ENCODE measurements at places on chromosomes 7 and 10.

DNA sequence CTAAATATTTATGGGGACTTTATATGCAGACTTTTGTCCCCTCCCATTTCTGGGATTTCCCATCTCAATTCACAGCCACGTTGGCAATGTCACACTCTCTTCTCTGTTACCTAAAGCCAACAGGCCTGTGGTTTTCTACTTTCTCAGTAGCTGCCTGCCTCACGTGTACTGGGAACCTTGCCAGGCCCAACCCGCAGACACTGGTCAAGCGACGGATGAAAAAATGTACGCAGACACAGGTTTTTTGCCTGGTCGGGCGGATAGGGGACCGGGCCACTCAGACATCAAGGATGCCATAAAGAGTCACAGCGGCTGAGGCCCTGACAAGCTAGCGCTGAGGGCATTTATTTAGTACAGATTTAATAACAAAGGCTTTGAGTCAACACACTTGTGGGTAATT is 204.4 kb upstream of the DPP6 start:
- DNase-seq = no peak

- no peak for DNase-seq
These were observed 469.5 kb upstream of the VSTM2A start for GRCh38 chr7:54072710-54073109.

GRCh38 chr7:150957133-150958020 is 20.7 kb downstream of the KCNH2 start:
- no peak for DNase-seq

- DNase-seq = no peak
These were observed 256.2 kb downstream of the PAXIP1 start for GRCh38 chr7:154746571-154747360.

DNA sequence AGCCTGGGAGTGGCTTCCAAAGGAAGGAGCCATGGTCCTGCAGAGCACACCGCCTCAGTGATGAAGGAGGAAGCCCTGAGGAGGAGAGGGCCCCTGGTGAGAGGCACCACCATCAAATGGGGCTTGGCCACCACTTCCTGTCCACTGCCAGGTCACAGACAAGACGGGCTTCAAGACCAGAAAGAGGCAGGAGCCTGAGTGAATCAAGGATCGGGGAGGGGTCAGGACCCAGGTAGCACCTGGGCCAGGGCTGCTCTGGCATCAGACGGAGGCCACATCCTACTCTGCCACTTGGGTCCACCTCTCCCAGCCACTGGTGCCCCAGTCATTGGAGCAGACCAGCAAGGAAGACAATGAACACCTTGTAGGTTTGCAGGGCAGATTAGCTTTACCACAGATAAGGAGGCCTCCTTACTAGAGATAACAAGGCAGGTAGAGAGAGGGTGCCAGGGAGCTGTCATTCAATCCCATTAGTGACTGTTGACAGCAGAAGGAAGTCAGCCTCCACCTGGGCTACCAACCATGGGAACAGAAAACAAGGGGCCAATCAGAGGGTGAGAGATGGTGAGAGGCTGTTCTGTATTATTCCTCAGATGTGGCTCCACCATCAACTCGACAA is 143.4 kb downstream of the TNS3 start:
- no peak for DNase-seq

DNA sequence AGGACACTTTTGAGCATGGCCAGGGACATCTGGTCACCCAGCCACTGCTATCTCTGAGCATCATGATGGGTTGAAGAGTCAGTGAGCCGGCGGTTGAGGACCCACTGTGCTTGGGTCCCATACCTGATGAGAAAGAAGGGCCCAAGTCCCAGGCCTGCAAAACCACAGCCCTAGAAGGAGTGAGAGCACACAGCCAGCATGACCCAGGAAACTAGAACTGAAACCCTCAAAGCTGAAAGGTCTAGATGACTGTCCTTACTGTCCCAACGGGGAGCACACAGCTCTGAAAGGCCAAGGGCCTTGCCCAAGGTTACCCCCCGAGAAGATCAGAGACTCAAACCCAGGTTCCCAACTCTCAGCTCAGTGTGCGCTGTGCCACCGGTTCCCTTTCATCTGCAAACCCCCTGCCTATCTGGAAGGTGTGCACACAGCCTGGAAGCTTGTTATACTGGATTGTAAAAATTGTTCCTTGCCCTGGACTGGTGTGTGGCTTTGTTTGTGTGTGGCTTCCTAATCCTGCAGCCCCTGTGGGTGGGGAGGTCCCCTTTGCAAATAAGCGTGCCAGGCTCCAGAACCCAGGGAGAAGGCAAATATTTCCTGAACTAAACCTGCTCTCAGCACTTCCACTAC is 22.6 kb upstream of the PSAP start:
- DNase-seq = no peak

- DNase-seq = no peak
These were observed 29.6 kb downstream of the ABCB4 start for GRCh38 chr7:87445897-87446296.

- DNase-seq = no peak
These were observed 628.4 kb downstream of the CALN1 start for GRCh38 chr7:71783779-71784178.

DNA sequence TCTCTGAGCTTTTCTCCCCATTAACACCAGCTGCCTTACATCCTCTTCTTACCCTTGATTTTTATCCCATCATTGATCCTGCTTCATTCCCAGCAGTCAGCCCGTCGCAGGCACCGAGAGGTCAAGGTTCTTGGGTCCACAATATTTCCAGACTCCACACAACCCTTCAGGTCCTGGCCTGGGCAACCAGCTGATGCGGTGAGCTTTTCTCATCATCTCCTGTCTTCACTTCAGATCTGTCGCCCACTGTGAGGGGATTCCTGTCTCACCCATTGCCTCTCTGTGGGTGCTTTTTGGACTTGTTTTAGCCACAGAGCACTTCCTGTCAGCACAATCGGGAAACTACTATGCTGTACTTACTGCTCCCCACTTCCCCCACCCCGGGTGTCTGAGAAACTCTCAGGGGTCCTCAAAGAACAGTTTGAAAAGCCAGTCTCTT is 8.4 kb upstream of the PVRIG start:
- DNase-seq = no peak

DNA sequence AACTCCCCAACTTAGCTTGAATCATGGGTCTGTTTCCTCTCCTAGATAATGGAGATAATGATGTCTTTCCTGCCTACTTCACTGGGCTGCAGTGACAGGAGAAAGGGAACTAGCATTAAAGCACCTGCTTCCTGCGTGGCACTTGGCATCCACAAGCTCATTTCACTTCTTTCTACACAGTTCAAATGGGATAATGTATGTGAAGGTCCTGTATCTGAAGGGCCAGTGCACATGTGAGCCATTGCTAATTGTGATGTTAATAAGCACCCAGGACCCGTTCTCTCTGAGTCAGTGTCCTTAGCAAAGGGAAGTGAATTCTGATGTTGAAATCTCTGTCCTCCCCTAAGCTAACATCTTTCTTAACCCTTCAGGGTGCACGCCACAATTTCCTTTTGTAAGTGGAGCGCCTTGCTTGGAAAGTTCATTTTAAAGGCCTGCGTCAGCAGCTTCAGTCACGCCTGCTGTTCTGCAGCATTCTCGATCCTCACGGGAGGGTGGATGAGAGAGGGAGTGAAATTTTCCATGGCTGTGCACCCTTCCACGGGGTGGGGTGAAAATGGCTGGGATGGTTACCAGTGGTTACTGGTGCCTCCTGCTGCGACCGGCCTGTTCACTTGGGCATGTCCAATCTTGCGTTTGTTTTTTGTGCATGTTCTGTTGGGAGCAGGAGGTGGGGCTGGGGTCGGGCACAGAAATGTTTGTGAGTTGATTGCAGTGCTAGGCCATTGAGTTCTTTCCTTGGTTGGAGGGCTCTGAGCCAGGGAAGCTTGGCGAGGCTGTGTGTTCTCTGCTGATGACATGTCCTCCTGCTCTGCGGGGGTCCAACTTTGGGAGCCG is 59.2 kb downstream of the HK1 start:
- DNase-seq = peak; percentile 85

- no peak for DNase-seq
These were observed 423.5 kb downstream of the ANKRD7 start for GRCh38 chr7:118648002-118648401.

GRCh38 chr7:7177044-7177517 is 5.3 kb upstream of the C1GALT1 start:
- no peak for DNase-seq
